ENCODE measurements at places on chromosomes 4 and X. TPM values are rescaled to one million over a fixed set of nuclear protein-coding genes. Genes with fewer than 3 reads are reported as not detected.
A peak's percentile ranks its signal among the peaks of the same experiment; 100 is the strongest.

DNA sequence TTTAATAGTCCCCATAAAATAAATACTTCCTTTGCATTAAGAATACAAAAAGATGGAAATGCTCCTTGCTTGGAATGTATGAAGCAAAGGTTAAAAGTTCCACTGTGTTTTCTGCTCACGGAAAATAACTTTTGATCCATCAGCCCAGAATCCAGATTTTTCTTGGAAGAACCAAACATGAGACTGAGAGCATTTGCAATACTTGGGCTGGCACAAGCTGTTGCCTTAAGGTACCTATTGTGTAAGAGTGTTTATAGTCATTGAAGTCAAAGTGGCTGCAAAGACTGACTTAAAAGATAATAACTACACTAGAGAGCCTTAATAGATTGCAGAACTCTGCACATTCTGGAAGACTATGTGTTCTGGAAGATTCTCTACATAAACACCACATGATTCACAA lies 281.4 kb downstream of the RAB28 start:
- no peaks in the 10 kb centered on the region for H3K4me1 ChIP-seq
- no peaks in the 10 kb centered on the region for H3K36me3 ChIP-seq
- no peak for DNase-seq
- no peaks in the 10 kb centered on the region for H3K27me3 ChIP-seq
- H3K4me3 ChIP-seq: no peak overlapping the region

DNA sequence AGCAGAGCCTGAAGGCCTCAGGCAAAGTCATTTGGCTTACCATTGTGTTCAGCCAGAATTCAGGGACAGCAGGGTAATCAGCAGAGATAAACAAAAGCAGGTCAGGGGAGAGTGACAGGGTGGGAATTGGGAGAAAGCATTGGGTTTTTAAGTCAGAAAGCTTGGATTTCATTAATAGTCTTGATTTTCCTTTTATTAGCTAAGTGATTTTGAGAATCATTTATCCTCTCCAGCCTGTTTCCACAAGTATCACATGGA lies 410.1 kb downstream of the HNRNPD start:
- no peaks in the 10 kb centered on the region for H3K36me3 ChIP-seq
- H3K27ac ChIP-seq: no peak overlapping the region
- H3K27me3 ChIP-seq: no peaks in the 10 kb centered on the region
- no peaks in the 10 kb centered on the region for H3K4me1 ChIP-seq

GRCh38 chr4:30073011-30073710 lies 647.0 kb upstream of the PCDH7 start:
- no peak for DNase-seq
- no peaks in the 10 kb centered on the region for H3K36me3 ChIP-seq
- no peaks in the 10 kb centered on the region for H3K4me1 ChIP-seq
- H3K27me3 ChIP-seq: no peaks in the 10 kb centered on the region
- no peak overlapping the region for H3K27ac ChIP-seq

DNA sequence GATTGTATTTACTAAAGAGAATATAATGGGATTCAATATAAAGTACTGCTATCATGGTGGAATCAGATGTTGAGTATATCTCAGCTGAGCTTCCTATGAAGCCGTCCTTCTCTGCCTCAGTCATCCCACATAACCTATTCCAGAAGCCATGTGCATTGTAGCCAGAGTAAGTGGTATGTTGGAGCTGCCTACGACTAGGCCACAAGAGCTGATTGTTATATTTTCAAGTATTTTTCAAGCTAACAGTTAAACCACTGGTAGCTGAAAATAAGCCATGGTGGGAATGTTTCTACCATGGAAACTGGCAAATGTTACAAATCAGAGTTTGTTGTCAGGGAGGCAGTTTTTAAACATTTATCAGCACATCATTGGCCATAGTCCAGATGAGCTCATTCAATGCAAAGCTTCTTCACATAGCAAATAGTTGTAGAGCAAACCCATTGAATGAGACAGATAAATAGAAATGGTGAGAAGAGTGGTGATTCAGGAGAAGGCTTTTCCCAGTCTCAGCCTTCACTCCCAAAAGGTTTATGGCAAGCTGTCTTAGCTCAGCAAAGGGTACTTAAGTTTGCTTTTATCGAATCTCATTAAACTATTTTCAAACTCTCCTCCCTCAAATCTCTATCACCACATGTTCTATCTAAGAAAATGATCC lies 436.4 kb downstream of the PCDH19 start:
- no peak overlapping the region for H3K4me3 ChIP-seq
- no peaks in the 10 kb centered on the region for H3K4me1 ChIP-seq
- no peaks in the 10 kb centered on the region for H3K36me3 ChIP-seq
- DNase-seq: no peak

DNA sequence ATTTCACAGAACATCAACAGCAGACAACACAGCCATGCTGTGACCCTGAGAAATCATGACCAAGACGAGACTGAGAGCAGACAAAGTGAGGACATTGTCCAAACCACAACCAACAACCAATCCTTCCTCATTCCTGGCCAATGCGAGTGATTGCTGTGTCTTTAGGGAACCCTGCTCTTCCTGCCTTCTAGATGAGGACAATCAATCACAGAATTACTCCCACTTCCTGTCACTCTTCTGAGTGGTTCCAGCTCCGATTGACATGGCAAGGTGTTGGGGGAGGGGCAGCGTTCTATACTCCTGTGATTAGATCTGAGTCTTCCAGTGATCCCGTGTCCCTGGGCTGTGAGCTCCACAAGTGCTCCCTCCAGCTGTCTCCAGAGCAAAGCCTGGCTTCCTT lies 227.8 kb downstream of the STIM2 start:
- DNase-seq: no peak
- H3K4me1 ChIP-seq: no peaks in the 10 kb centered on the region
- no peaks in the 10 kb centered on the region for H3K36me3 ChIP-seq
- no peak overlapping the region for H3K27ac ChIP-seq
- no peak overlapping the region for H3K4me3 ChIP-seq
- H3K27me3 ChIP-seq: no peaks in the 10 kb centered on the region

- no peaks in the 10 kb centered on the region for H3K27me3 ChIP-seq
- H3K4me3 ChIP-seq: no peak overlapping the region
These were observed 580.8 kb upstream of the FTHL17 start for GRCh38 chrX:31652650-31653049.

DNA sequence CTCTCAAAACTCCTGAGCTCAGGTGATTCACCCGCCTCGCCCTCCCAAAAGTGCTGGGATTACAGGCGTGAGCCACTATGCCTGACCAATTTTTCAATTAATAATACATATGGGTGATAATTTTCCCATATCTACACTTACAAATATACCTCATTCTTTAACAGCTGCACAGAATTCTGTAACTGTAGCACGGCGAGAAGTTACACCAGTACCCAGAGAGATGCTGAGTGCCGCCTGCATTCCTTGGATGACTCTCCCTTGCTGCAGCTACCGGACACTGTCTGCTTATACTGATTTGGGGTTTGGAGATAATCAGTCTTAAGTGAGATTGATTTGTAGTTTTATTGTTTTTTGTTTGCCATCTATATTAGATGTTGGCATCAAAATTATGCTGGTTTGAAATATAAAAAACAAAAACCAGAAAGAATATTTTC lies 5.8 kb downstream of the TIFA start:
- no peaks in the 10 kb centered on the region for H3K36me3 ChIP-seq
- no peak overlapping the region for H3K27ac ChIP-seq
- H3K4me1 ChIP-seq: no peaks in the 10 kb centered on the region
- DNase-seq: no peak
- H3K4me3 ChIP-seq: no peak overlapping the region
- H3K27me3 ChIP-seq: no peaks in the 10 kb centered on the region

GRCh38 chr4:52250154-52250553 lies 199.1 kb downstream of the SPATA18 start:
- no peak overlapping the region for H3K27ac ChIP-seq
- H3K4me3 ChIP-seq: no peak overlapping the region
- peak; percentile 67 for DNase-seq
- no peaks in the 10 kb centered on the region for H3K27me3 ChIP-seq

Gene TREX2
- 3.2 TPM for total RNA-seq

Gene PLP1
- 2.7 TPM for total RNA-seq

Data from uterus (tissue), 4 donors.